ENCODE measurements at places on chromosomes 2 and 18. TPM values are rescaled to one million over a fixed set of nuclear protein-coding genes. Genes with fewer than 3 reads are reported as not detected.
A peak's percentile ranks its signal among the peaks of the same experiment; 100 is the strongest.

- no peak for DNase-seq
- no peaks in the 10 kb centered on the region for H3K4me1 ChIP-seq
- no peak overlapping the region for H3K4me3 ChIP-seq
- H3K27ac ChIP-seq: no peak overlapping the region
- H3K36me3 ChIP-seq: no peaks in the 10 kb centered on the region
- no peaks in the 10 kb centered on the region for H3K27me3 ChIP-seq
These were observed 1258.3 kb upstream of the GYPC start for GRCh38 chr2:125397535-125398251.

DNA sequence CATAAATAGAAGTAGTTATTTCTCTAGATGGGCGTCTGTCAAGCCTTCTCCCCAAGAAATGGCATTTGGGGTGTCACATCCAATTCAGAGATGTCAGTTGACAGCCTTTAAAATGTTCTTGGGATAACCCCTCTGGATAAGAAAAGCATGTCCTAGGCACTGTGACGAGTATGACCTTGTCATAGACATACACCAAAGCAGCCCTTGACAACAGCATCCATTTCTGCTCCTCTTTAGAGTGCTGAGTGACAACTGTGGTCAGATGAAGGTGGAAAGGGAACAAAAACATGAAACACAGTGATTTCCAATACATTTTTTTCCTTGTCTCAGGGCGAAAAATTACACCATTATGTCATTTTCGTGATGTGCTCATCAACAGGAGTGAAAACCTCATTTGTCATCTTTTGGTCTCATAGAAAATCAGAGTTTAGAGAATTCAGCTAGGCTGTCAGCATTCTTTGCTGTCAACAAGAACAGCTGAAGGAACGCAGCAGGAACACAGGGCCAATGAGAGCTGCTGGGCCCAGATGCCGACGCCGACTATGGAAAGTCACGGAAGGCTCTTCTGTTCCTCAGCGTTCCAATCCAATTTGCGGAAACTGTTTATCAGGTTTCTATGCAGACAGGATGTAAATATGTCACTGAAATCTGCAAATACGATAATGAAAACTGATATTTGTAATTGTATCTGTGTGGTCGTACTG lies 193.2 kb downstream of the ICOS start:
- no peaks in the 10 kb centered on the region for H3K4me1 ChIP-seq
- H3K27me3 ChIP-seq: no peaks in the 10 kb centered on the region
- no peak overlapping the region for H3K4me3 ChIP-seq
- H3K27ac ChIP-seq: no peak overlapping the region
- H3K36me3 ChIP-seq: no peaks in the 10 kb centered on the region

DNA sequence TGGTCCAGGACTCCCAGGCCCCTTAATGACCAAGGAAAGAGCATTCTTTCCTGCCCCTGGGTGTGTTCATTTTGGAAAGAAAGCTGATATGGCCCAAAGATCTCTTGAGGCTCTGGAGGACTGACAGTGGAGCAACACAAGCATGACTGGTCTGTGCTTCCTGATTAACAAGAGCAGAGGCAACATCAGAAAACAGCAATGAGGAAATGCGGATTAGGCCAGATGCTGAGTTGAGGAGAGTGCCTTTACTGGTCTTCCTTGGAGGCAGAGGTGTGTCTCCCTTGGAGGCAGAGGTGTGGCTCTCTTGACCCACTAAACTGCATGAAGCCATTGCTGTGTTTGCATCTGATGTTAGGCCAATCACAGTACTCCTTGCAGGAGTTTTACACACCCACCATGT lies 19.9 kb downstream of the IL36B start:
- H3K27me3 ChIP-seq: no peaks in the 10 kb centered on the region
- H3K27ac ChIP-seq: no peak overlapping the region
- H3K36me3 ChIP-seq: no peaks in the 10 kb centered on the region
- no peak for DNase-seq
- no peaks in the 10 kb centered on the region for H3K4me1 ChIP-seq

GRCh38 chr2:50661682-50662081 lies 370.2 kb downstream of the NRXN1 start:
- no peaks in the 10 kb centered on the region for H3K27me3 ChIP-seq
- no peaks in the 10 kb centered on the region for H3K36me3 ChIP-seq
- no peak overlapping the region for H3K4me3 ChIP-seq
- H3K27ac ChIP-seq: no peak overlapping the region
- no peak for DNase-seq

GRCh38 chr2:232721882-232722281 lies 24.8 kb downstream of the GIGYF2 start:
- H3K27me3 ChIP-seq: no peaks in the 10 kb centered on the region
- no peak overlapping the region for H3K4me3 ChIP-seq
- H3K27ac ChIP-seq: no peak overlapping the region
- DNase-seq: no peak
- no peaks in the 10 kb centered on the region for H3K4me1 ChIP-seq

DNA sequence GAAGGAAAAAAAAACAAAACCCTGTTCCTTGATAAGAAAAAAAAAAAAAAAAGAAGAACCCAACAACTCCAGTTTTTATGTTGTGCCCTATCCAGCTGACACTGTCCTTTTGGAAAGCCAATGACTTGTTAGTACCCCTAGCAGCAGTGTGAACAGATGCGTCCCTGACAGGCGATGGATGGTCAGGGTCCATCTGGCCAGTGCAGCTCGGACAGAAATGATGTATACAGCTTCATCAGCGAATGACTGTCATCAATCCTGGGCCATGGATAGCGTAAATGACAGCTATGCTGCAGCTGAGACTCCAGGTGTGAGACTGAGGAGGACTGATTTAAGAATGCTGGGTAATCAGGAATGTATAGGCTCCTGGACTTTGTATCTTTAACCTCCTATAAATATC lies 318.8 kb upstream of the FIGN start:
- no peak overlapping the region for H3K27ac ChIP-seq
- no peak overlapping the region for H3K4me3 ChIP-seq
- DNase-seq: no peak

- peak; percentile 76 for DNase-seq
- H3K36me3 ChIP-seq: peaks cover 8% of the 10 kb centered on the region
- peaks cover 72% of the 10 kb centered on the region for H3K4me1 ChIP-seq
- peak overlapping the region; percentile 39 for H3K4me3 ChIP-seq
These were observed 101.5 kb downstream of the ZNF532 start for GRCh38 chr18:58966005-58966677.

The LIPG gene
- not detected for polyA plus RNA-seq

Data from B cell (primary cell).